ENCODE measurements at places on chromosomes 1 and 21.

DNA sequence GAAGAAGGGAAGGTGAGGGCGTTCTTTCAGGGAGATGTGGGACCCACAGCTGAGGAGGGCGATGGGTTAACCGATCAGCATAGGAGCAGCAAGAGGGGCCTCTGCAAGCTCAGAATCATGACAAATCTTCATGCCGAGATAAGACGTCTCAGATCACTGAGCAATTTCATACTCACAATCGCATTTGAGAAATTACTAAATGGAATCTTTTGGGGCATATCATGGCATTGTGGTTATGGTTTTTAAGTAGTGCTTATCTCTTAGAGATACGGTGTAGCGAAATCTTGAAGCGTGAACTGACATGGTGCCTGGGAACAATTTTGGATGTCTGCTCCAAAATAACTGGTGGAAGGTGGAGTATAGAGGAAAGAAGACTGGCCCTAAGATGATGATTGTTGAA lies 6.2 kb downstream of the TNNT2 start:
- no peak for DNase-seq

- no peak for DNase-seq
Measured at GRCh38 chr1:6307099-6307498, 46.2 kb upstream of the GPR153 start.

DNA sequence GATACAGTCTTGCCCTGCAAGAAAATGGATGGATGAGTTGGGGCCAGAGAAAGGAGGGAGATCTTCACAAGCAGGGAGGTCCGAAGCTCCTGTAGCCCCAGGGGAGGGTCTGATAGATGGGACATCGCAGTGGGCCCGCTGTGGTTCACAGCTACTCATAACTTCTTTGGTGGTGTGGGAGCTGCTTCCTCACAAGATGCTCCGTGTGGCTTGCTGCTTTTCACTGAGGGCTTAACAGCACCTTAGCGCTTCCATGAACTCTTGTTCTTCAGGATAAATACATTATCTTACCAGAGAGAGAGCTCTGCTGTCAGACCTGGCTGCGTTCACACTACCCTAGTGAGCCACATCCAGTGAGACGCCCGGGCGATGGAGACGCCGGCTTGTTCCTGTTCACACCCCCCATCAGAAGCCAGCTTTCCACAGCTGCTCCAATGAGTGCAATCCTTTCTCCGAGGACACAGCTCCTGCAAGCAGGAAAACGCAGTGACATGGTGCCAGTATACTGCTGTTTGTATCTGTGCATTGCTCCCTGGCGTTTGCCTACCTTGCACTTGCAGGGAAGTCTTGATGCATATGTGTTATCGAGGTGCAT lies 599.8 kb downstream of the AJAP1 start:
- DNase-seq = no peak

GRCh38 chr1:201655910-201656309 lies 117.0 kb downstream of the NAV1 start:
- no peak for DNase-seq

DNA sequence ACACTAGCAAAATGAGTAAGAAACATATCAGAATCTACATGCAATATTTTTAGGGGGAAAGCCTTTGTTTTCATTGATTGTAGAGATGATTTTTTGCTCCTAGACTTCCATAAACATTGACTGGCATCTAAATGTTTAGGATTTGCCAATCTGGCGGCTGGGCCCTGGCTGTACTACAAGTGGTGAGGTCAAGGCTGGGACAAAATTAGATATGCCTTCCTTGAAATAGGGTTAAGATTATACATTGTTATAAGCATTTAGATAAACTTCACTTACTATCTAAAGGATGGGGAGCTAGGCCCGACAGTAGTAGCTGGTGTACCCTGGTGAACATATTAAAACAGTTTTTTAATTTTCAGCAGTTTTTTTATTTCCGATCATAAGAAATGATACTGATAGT lies 5.2 kb downstream of the NFIA start:
- DNase-seq = no peak

DNA sequence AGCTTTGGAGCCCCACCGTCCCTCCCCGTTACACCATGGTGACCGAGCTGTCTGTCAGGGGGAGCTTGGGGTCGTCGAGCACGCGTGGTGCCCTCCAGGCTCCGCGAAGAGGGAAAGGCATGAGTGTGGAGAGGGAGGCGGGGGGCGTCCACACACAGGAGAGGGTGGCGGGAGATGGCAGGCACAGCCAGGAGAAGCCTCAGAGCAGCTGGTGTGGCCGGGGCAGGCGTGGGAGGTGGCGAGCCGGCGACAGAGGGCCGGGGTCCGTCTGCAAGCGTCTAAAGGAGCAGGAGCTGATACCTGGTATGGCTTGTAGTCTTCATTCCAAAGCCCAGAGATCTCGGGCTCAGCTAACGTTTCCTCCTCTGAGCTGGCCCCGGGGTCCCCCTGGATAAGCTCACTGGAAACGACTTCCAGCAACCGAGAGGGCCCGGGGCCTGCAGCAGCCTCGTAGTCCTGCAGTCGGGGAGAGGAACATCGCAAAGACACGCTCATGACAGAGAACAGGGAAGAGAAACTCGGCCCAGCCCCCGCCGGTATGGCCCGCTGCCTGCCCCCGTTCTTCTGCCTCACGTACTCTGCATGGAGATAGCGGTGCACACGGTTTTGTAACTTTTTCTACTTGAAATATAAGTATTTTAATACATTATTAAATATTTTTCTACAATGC lies 37.4 kb downstream of the CFAP74 start:
- no peak for DNase-seq

- DNase-seq = no peak
Measured at GRCh38 chr1:197145446-197146024, 934 bp downstream of the ASPM start.

DNA sequence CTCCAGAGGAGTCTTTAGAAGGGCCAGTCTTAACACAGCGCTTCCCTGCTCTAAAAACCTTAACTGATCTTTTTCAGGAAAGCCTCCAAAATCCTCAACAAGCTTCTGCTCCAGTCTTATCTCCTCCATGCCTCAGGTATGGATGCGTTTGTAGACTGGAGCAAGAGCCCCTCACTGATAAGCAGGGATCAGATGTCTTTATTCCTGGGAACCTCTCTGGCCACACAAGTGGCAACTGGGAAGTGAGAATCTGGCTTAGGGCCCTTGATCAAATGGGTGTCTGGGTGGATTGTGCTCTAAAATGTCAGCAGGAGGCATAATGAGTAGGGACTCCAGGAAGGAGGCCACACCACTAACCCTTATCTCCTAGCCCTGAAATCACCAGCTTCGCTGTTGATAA lies 1.4 kb downstream of the ZBTB8A start:
- no peak for DNase-seq

DNA sequence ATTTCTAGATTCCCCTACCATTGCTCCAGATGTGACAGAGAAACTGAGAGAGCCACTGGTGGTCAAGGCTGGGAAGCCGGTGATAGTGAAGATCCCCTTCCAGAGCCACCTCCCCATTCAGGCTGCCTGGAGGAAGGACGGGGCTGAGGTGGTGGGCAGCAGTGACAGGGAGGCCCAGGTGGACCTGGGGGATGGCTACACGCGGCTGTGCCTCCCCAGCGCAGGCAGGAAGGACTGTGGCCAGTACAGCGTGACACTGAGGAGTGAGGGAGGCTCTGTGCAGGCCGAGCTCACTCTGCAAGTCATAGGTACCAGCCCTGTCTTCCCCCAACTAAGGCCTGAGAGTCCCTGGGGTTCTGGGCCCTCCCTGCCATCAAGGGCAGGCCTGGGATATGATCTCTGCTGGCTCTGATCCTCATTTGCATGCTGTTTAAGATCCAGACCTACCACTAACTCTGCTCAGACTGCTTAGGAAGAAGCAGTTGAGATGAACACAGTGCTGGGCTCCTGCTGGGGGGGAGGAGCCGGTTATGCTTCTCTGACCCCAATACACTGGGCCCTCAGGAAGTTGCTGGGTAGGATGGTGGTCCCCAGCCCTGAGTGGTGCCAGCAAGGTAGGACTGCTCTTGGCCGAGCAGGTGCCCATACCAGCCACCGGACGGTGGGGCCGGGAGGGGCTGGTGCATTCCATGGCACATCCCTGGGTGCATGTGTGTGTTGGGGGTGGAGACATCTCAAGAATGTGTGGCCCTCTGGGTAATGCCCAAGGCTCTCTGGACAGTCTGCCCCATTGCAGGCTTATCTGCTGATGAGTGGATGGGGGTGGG lies 25.1 kb downstream of the IGFN1 start:
- DNase-seq = no peak

DNA sequence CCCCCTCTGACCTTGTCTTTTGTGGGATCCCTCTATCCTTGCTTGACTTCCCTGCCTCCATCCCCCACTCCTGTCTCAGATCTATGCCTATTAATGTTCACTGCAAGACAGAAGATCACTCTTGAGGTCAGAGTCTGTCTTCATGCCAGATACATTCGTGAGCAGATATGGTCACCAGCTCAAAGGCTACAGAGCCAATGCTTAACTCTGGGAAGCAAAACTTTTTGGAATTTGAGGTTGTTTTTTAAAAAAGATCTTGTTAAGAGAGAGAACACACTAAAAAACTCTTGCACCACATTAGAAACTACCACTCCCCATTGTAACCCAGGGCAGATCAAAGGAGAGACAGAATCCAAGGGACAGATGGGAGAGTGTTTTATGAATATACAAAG lies 17.1 kb upstream of the A3GALT2 start:
- no peak for DNase-seq

GRCh38 chr21:44750675-44751025 lies 39.3 kb upstream of the TSPEAR start:
- DNase-seq = no peak

DNA sequence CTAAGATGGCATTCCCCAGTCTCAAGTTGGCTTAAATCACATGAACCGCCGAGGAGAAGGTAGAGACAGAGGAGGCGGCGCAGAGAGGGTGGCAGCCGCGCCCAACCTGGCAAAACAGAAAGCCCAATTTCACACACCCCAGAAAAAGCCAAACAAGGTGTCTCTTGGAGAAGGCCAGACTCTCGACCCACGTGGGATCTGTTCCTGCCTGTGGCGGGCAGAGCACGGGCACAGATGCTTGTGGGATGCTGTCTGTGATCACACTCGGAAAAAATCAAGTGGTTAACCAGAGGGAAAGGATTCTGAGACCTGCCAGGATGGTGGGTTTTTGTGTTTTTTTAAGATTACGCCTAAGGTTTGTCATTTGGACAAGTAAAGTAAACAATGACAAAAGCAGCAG lies 80.7 kb downstream of the MRPL37 start:
- DNase-seq = no peak

- DNase-seq = no peak
Measured at GRCh38 chr1:28865997-28866650, 48.2 kb upstream of the EPB41 start.

DNA sequence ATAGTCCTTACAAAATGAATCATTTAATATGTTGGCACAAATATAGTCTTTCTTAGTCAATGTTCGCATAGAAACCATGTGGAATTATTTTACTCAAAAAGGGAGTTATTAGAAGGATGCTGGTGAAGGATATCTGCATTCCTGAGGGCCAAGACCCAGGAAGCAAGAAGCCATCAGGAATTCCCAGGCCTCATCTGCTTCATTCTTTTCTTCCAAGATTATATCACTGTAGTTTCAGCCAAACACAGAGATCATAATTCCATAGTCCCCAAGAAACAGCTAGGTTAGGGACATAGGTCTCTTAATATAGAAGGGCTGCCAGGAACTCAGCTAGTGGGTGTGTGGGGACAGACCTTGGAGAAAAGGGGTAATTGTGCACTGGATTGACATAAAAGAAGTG lies 28.6 kb upstream of the DISC1 start:
- DNase-seq = no peak

- no peak for DNase-seq
Measured at GRCh38 chr1:178881950-178882349, 11.1 kb upstream of the ANGPTL1 start.

Measured in NCI-H187 treated with DMSO at 0.1 percent for 48 hours (cell line).